ENCODE measurements at places on chromosomes 11 and 22.

GRCh38 chr22:43427296-43428004, 15.6 kb downstream of the MPPED1 start:
- no peak for DNase-seq

- no peak for DNase-seq
Observed at GRCh38 chr22:49751318-49751965, 76.2 kb downstream of the BRD1 start.

- no peak for DNase-seq
Observed at GRCh38 chr11:2137202-2138067, 1.8 kb downstream of the IGF2 start.

- no peak for DNase-seq
Observed at GRCh38 chr11:110356762-110357671, 60.6 kb upstream of the RDX start.
